Thymus (tissue), 14 donors: ENCODE measurements at places on chromosomes 11 and 22.

GRCh38 chr22:20749453-20749852, 24.5 kb upstream of the SERPIND1 start:
- no peak for DNase-seq

GRCh38 chr11:8587915-8588314, 6.1 kb downstream of the STK33 start:
- no peak for DNase-seq

DNA sequence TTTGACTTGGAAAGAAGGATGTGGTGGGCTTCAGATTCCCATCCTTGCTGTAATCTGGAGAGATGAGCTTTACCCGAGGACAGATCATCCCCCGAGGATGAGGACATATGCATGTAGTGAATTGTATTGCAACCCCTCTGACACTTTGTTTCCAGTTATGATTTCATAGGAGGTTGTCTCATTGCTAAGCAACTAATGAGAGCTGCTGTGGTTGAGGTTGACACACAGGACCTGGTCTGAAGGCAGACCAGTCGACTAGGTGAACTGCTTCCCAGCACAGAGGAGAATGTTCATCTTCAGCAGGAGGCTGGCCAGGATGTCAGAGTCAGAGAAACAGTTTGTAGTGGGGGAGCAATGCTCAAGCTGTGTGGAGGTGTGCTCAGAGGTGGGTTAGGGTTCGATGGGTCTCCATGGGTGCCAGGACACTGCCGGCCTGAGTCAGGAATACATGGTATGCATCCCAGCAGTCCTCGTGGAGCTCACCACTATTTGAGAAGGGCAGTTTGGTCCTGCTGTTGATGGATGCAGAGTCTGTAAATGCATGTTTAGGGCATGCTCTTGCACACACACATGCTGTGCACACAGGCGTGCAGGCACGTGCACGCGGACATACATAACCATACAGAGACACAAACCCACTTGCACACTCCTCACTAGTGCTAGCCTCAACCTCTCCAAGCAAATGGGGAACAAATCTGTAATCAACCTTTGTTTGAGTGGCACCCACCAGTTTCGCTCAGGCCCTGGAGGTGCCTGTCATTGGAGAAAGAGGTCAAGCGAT, 153.7 kb downstream of the TBC1D22A start:
- DNase-seq, result no peak

GRCh38 chr22:47624252-47625012, 862.0 kb downstream of the TBC1D22A start:
- no peak for DNase-seq

GRCh38 chr11:102994105-102994504, 38.6 kb upstream of the MMP13 start:
- no peak for DNase-seq

- DNase-seq, result no peak
Observed at GRCh38 chr11:97615546-97615945, 1225.7 kb downstream of the JRKL start.

GRCh38 chr11:42595876-42596275, 715.9 kb upstream of the API5 start:
- no peak for DNase-seq

GRCh38 chr11:94768602-94769541, 716 bp downstream of the AMOTL1 start:
- DNase-seq, result peak; percentile 68

- DNase-seq, result no peak
Observed at GRCh38 chr11:78929906-78930220, 355.2 kb upstream of the NARS2 start.

GRCh38 chr22:17318817-17319216, 50.4 kb upstream of the CECR2 start:
- no peak for DNase-seq

GRCh38 chr11:90250970-90251369, 28.1 kb upstream of the CHORDC1 start:
- no peak for DNase-seq

GRCh38 chr22:29311464-29312217, 3.9 kb downstream of the RASL10A start:
- no peak for DNase-seq

GRCh38 chr11:44684859-44685281, 41.9 kb upstream of the TSPAN18 start:
- DNase-seq, result no peak

- DNase-seq, result no peak
Observed at GRCh38 chr11:57585301-57585700, 12.2 kb upstream of the SERPING1 start.

GRCh38 chr11:131499199-131499598, 128.8 kb downstream of the NTM start:
- no peak for DNase-seq

DNA sequence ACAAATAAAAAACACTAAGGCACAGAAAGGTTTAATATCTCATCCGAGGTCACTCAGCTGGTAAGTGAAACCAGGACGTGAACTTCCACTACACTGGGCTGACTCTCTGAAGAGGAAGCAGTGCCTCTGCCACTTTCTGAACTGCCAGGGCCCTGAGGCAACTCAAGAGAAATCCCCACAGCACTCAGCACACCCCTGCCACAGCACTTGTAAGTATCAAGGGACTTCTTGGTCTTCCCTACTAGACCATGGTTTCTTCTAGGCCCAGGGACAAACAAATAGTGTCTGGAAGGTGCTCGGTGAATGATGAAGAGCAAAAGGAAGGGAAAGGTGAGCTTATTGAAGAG, 49.7 kb downstream of the RPL27A start:
- DNase-seq, result no peak

DNA sequence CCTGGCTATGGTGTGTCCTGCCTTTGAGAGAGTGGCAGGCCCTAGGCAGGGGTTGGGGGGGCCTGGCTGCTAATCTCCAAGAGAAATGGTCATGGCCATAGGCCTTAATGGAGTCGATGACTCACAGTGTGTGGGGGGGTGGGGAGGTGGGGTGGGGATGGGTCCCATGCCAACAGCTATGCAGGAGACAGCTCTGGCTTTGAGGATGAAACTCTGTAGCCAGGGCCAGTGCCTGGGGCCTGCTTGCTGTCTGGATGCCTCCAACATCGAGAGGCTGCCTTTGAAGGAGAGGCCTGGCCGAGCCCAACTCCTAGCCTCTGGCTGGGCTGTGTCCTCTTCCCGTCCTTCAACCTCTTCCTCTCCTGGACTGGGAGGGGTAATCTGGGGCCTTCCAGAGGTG, 23.9 kb upstream of the TSPAN18 start:
- DNase-seq, result no peak

DNA sequence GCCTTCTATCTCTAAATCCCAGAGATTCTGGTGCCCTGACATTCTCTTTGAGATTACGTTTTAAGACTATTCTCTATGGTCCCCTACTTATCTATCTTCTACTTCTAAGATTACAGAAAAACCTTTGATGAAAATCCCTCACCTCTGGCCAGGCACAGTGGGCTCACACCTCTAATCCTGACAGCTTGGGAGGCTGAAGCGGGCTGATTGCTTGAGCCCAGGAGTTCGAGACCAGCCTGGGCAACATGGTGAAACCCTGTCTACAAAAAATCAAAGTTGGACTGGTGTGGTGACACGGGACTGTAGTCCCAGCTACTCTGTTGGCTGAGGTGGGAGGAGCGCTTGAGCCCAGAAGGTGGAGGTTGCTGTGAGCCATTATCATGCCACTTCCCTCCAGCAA, 14.4 kb downstream of the NUP98 start:
- DNase-seq, result no peak

DNA sequence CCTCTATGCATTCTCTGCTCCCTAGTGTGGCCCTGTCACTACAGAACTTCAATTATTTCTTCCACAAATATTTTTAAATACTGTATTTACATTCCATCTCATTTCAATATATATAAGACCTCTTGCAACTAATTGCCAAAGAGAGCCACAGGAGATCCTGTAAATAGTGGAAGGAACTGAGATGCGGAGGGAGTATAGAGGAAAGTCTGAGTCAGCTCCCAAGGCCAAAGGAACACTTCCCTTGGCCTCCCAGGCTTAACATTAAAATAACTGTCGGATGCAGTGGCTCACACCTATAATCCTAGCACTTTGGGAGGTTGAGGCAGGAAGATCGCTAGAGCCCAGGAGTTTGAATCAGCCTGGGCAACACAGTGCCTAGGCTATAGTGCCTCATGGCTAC, 31.2 kb downstream of the RBFOX2 start:
- DNase-seq, result no peak

DNA sequence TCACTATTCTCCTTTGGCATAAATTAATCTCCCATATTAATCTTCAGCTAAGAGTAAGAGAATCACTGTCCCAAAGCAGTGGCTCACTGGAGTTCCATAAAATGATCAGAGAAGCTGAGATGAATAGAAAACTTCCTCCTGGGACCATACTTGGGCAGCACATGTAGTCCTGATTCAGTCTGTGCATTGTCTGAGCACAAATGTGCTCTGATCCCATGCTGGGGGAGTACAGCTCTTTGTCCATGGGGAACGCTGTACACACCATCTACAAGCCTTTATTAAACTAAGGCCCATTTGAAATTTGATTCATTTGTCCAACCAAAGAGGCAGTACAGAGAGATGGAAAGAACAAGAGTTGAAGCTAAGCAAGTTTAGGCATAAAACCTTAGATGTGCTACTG, 147.4 kb upstream of the PGR start:
- no peak for DNase-seq

- no peak for DNase-seq
Observed at GRCh38 chr22:35337932-35338331, 38.2 kb downstream of the TOM1 start.

GRCh38 chr11:16356057-16356760, at the start of gene SOX6:
Gene SOX6, minus strand, starts transcription at chr11:16356546. Its CDS starts 15,298 bp downstream, at chr11:16341248.
- no peak for DNase-seq

- DNase-seq, result no peak
Observed at GRCh38 chr11:22157531-22157930, 35.4 kb upstream of the ANO5 start.
